ENCODE measurements at places on chromosomes 16 and 17.

GRCh38 chr17:14460516-14461226, 159.8 kb downstream of the HS3ST3B1 start:
- no peak for DNase-seq

DNA sequence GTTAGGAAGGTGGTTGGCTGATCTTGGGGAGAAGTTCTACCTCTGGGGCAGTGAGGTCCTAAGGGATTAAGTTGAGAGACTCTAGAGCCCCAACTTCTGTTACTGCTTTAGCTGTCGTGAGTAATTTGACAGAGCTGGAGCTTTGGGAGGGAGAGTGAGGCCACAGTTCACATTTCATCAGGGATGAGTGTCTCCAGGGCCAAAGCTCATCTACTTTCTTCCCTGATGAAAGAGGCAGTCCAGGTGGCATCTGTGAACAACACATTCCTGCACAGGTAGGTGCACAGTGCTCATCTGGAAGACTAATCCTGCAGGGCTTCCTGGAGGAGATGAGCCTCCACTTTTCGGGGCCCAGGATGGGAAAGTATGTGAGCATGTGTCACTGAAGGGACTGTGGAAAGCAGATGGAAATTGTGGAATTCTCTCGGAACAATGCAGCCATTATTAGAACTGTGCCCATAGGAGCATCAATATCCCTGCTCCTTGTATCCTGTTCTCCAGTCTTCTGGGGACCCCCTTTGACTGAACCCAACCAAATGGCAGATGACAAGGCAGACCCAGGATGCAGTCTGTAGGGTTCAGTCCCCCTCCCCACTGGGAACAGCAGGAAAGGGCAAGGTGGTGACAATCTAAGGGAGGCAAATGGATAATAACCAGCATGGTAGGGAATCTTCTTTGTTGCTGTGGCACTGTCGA, 9.0 kb downstream of the DYNLL2 start:
- DNase-seq, result no peak

DNA sequence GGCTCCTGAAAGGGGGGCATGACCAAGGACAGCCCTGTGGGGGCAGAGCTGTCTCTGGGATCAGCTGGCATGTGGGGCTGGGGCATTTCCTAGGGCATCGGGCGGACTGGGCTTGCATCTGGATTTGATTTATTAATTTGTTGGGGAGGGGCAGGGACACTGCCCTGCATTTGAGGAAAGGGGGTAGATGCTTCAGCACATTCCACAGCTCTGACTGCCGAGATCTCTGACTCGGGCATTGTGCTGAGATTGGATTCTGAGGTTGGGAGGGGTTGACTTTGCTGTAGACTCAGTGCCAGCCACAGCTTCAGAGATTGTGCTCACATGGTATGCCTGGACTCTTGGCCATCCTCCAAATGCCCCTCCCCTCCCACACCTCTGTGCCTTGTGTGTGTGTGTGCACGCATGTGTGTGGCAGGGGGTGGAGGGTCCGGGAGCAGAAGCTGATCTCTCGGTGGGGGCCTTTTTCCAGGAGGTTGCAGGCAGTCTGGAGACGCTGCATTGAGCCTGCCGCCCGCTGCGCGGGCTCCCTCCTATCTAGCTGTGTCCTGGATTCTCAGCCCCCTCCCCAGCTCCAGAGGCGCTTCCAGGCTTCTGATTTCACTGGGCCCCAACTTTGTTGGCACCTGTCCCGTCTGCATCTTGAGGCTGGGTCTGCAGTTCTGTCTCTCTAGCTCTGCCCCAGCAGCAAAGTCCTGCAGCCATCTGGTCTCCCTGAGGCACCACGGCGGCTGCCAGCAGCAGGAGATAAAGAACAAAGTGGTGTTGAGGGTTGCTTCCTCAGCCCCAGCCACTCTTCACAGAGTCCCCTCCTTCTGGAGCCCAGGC, 14.9 kb downstream of the IGFBP4 start:
- no peak for DNase-seq

- DNase-seq, result peak; percentile 36
Measured at GRCh38 chr16:31430380-31431052, 2.4 kb upstream of the COX6A2 start.

DNA sequence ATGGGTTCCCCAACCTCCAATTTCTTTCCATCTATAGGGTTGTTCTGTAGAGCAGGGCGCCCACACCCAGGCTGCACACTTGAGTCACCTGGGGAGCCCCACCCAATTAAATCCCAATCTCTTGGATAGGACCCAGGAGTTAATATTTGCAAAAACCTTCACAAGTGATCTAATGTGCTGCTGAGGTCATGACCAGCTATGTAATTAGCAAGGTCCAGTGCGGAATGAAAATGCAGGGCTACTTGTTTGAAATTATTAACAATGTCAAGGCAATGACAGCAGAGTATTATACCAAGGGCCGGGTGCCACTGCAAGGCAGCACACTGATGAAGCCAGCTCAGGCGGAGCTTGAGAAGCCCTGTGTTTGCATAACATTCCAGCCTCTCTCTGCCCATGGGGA, 302.7 kb downstream of the MAF start:
- DNase-seq, result no peak

DNA sequence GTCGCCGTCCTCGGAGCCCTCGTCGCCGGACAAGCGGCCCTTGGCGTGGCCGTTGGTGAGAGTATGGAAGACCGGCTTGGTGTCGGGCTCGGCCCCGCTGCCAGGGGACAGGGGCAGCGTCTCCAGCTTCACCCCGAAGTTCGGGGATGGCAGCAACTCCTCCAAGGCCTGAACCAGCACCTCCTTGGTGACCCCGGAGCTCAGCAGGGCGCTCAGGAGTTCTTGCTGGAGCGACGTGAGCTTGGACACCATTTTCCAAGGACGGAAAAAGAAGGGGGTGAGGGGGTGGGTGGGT, 279 bp downstream of the HNF1B start:
- no peak for DNase-seq

GRCh38 chr17:80423536-80424225, 8.7 kb downstream of the ENDOV start:
- no peak for DNase-seq

DNA sequence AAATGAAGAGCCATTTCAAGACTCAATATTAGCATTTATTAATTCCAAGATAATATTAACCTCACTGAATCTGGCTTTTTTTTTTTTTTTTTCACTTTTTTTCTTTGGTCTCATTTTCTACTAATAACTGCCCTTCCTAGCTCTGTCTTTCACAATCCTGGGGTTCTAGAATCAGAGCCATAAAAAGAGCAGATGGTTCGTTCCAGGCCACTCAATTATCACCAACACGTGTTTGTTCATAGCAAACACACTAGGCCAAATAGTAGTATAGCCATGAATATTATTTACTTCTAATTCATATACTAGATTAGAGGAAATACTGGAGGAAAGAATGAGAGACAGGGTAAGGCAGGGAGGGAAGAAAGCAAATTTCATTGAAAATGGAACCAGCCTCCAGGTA, 39.8 kb downstream of the TEX2 start:
- no peak for DNase-seq

DNA sequence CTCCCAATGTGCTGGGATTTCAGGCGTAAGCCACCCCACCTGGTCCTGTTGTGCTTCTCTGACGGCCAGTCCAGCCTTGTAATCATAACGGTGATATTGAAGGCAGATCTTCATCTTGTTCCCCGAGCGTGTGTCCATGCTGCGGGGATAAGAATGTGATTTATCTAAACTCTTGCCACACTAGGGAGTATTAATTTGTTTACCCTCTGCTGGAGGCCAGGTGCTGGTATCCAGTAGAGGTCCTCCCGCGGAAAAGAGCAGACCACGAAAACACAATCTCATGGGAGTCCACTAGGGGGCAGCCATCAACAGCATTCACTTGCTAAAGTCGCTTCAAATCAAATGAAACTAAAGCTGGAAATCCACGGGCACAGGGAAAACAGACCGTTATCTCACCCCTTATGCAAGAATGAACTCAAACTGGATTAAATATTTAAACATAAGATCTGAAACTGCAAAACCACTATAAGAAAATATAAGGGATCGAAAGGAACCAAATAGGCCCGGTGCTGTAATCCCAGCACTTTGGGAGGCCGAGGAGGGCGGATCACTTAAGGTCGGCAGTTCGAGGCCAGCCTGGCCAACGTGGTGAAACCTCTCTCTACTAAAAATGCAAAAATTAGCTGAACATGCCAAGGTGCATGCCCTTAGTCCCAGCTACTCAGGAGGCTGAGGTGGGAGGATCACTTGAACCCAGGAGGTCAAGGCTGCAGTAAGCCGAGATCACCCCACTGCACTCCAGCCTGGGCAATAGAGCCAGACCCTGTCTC, 22.3 kb upstream of the RBBP6 start:
- DNase-seq, result peak; percentile 71

- no peak for DNase-seq
Measured at GRCh38 chr16:73064994-73065545, 17.1 kb upstream of the ZFHX3 start.

DNA sequence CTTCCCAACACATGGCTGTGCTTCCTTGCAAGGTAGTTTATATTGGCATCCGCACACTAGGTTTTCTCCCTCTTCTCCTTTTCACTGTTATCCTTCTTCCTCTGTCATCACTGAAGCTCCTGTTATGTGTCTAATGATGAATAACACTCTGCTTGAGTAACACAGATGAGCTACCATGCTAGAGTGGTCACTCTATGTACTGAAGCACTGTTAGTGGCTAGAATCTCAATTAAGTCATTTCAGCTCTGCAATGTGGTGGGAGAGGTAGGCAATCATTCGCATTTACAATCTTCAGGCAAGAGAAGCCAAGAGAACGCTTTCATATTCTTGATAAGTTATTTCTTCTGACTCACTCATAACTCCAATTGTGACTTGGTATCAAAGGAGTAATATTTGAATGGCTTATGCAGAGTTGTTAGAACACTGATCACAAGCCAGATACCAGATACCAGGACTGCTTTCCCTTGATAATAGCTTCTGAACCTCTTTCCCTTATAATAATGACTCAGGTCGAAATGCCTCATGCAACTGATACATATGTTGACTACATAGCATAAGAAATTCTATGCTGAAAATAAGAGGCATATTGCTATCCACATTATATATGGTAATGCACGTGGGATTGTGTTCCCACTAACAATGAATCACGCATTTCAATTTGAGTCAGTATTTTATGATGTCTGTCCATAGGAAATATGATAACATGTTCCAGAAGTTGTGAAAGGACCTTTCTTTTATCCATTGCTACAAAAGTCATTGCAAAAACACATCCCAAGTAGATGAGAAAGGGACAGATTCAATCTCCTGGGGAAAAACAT, 158.0 kb upstream of the HS3ST3A1 start:
- DNase-seq, result no peak

DNA sequence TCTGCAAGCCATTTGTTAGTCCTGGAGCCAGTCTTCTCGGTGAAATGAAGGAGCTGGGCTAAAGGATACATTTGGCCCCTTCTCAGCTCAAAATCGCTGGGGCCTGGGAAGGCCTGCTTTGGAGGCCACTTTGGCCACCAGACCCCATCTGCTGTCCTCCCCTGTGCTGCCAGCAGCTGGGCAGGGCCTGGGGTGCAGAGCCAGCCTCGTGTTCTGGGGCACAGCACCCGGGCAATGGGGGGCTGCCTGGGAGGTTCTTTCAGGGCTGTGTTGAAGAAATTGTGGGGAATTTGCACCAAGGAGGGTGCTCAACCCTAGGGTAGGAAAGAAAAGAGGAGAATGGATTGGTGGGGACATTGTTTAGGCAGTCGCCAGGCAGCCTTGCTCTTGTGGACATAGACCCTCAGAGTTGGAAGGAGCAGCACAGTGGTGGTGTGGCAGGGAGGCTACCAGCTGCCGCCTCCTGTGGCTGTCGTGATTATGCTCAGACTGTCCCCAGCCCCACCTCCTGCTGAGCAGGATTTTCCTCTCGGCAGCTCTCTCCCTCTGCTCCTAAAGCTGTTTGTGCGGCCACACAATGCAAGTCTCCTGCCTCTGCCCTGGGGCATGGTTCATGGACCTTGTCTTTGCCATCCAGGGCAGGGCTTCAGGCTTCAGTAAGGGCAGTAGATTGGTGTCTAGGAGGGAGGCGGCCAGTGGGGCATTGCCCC, 174.8 kb downstream of the NTN1 start:
- DNase-seq, result no peak

- no peak for DNase-seq
Measured at GRCh38 chr17:51120357-51120738, 320 bp downstream of the SPAG9 start.

- no peak for DNase-seq
Measured at GRCh38 chr16:19130852-19131824, 17.4 kb downstream of the ITPRIPL2 start.

DNA sequence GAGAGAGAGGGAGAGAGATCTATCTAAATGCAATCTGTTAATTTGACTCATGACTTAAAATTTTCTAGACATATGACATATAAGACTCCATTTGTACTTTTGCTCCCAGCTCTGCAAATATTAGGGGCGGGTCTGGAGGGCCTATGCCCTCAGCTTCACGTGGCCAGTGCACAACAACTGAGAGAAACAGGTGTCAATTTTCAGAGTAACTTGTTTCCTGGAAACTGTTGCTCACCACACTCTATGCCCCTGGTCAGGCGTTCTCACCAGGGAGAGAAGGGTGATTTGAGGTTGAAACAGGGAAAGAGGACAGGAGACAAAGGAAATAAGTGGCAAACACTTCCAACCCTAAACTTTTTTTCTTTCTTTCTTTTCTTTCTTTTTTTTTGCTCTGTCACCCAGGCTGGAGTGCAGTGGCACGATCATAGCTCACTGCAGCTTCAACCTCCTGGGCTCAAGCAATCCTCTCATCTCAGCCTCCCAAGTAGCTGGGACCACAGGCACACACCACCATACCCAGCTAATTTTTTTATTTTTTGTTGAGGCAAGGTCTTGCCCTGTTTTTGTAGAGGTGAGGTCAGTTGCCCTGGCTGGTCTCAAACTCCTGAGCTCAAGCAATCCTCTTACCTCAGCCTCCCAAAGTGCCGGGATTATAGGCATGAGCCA, 270.0 kb downstream of the SLC39A11 start:
- DNase-seq, result no peak

DNA sequence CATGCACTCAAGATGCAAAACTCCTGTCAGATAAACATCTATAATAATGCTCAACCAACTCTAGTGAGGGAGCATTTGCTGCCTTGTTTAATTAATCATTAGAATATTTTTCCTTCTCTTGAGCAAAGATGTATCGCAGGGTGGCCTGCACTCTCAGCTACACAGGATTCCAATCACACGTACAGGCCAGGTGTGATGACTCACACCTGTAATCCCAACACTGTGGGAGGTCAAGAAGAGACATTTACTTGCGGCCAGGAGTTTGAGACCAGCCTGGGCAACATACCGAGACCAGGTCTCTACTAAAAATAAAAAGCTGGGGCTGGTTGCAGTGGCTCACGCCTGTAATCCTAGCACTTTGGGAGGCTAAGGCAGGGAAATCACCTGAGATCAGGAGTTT, 49.1 kb downstream of the ARHGAP17 start:
- no peak for DNase-seq

- peak; percentile 56 for DNase-seq
Measured at GRCh38 chr17:9924735-9925191, 19.7 kb upstream of the RCVRN start.

GRCh38 chr17:63832455-63832854, 5.0 kb upstream of the FTSJ3 start:
- no peak for DNase-seq

DNA sequence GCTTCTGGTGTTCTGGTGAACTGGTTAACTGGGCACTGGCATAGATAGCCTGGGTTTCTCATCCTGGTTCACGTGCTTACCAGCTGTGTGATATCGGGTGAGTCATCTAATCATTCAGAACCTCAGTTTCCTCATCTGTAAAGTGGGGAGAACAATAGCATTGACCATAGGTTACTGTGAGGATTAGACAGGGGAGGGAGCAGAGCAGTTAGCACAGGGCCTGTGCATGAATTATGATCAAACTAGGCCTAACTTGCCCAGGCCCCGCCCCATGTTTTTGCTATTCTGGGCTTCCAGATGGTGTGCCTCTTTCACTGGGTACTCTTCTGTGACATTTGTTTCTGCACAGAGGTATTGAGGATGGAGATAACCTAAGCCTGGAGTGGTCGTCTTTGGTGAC, 4.6 kb upstream of the KLHL36 start:
- peak; percentile 45 for DNase-seq

Measured in mammary epithelial cell (primary cell).